Fibroblast of skin of right biceps (primary cell): ENCODE measurements at places on chromosomes 3 and 15.
A peak's percentile ranks its signal among the peaks of the same experiment; 100 is the strongest.

- no peak for DNase-seq
Measured at GRCh38 chr15:70309716-70310115, 212.0 kb upstream of the TLE3 start.

GRCh38 chr3:188830893-188831292, 340.9 kb upstream of the TPRG1 start:
- DNase-seq = peak; percentile 24

GRCh38 chr3:34178415-34178814, 380.0 kb downstream of the PDCD6IP start:
- peak; percentile 96 for DNase-seq

GRCh38 chr3:159860269-159861116, 128.1 kb upstream of the IL12A start:
- no peak for DNase-seq

DNA sequence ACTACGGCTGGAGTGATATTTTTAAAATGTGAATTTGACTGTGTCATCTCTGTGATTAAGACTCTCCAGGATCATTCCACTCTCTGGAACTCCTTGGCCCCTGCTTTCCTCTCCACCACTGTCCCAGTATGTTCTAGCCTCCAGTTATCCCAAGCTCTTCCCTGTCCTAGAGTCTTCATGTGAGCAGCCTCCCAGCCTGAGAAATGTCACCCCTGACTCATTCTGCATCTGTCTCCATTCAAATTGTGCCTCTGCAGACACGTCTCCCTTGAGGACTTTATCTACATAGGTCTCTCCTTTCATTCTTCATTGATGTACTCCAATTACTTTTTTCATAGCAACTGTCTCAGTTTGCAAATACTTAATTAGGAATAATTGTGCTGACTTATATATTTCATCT, 317.7 kb upstream of the ADAMTS9 start:
- peak; percentile 86 for DNase-seq

GRCh38 chr15:61227269-61227949, 1.7 kb downstream of the RORA start:
- peak; percentile 88 for DNase-seq

DNA sequence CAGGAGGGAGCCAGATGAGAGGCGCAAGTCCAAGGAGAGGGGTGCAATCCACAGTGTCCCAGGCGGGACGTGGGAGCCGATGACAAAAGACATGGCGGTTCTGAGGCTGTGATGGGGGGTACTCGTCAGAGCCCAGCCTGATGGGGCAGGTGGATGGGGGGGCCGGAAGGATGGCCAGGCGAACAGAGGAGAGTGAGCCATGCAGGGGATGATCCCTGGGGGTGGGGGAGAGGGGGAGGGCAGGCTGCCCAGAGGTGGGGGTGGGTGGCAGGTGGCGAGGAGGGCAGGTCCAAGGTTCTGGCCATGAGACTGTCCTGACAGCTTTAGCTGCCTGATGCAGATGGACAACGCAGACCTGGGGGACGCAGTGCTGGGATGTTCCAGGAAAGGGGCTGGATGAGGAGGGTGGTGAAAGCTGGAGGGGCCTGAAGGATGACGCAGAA, 8.9 kb upstream of the CSPG4 start:
- DNase-seq = no peak

- peak; percentile 68 for DNase-seq
Measured at GRCh38 chr3:190038050-190038933, 82.4 kb downstream of the P3H2 start.

DNA sequence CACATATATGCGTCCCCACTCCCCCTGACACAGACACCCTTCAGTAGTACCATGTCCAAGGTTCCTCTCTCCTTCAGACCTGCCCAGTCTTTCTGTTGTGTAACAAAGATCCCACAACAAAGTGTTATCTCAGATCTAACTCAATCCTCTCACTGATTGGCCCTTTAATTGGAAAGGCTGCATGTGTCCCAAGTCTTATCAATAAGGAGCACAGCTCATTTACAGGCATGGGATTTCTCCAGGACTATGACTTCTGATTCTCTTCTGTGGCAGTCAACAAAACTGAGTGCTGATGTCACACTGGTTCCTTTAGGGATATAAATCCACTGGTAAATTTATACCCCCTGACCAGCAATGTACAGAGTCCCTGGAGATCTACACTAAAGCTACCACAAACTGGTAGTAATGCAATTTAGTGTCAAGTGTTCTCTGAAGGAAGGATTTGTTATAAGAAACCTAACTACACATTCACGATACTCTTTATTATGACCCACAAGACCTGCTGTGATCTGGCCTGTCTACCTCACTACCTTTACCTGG, 28.1 kb downstream of the CLK3 start:
- no peak for DNase-seq

GRCh38 chr3:85571835-85572234, 613.0 kb downstream of the CADM2 start:
- peak; percentile 5 for DNase-seq

GRCh38 chr15:84797212-84797611, 19.9 kb upstream of the ALPK3 start:
- DNase-seq = peak; percentile 25

DNA sequence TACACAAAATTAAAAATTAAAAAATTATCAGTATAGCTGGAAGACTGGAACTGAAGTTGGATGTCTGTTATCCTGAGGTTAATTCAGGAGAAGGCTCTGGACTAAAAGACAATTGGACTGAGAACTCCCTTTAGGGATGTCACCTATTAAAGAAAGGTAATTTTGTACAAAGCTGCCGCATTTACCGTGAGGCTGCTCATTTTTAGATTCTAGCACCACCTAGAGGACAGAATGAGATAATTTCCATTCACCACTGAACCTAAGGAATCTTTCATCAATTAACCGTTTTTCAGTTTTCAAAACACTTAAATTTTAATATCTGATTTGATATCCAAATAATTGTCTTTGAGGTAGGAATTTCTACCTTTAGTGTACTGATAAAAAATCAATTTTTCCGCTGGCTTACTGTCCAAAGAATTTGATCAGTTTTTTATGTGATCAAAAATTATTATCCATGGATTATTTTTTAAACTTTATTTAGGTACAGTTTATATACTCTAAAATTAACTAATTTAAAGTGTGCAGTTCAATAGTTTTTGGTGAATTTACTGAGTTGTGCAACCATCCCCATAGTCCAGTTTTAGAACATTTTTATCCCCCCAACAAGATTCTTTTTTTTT, 106.7 kb upstream of the TNIK start:
- DNase-seq = peak; percentile 41

- peak; percentile 65 for DNase-seq
Measured at GRCh38 chr3:172675441-172676193, 35.2 kb downstream of the NCEH1 start.

GRCh38 chr3:10348404-10348721, 27.5 kb upstream of the SEC13 start:
- no peak for DNase-seq

- peak; percentile 47 for DNase-seq
Measured at GRCh38 chr3:61875046-61875844, 313.9 kb downstream of the PTPRG start.

GRCh38 chr3:72270072-72270681, 485.2 kb upstream of the PROK2 start:
- DNase-seq = peak; percentile 97

- DNase-seq = peak; percentile 79
Measured at GRCh38 chr3:177451301-177451750, 254.0 kb upstream of the TBL1XR1 start.

GRCh38 chr3:165464736-165465135, 268.6 kb upstream of the SLITRK3 start:
- peak; percentile 92 for DNase-seq

DNA sequence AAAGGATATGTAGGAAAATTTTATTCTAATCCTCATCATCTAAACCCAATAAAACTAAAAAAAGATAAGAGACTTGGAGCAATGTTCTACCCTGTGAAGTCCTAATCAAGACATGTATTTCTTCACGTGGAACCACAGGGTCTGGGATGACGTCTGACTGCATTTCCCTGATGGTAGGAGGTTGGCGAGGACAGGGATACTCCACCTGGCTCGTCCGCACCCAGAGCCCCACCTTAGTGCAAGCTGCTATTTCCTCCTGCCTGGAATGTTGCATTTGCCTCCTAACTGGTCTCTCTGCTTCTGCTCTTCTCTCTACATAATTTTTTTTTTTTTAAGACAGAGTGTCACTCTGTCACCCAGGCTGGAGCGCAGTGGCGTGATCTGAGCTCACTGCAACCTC, 57.7 kb upstream of the RASGRP1 start:
- no peak for DNase-seq

GRCh38 chr3:51712963-51713362, 6.1 kb downstream of the GRM2 start:
- DNase-seq = no peak

DNA sequence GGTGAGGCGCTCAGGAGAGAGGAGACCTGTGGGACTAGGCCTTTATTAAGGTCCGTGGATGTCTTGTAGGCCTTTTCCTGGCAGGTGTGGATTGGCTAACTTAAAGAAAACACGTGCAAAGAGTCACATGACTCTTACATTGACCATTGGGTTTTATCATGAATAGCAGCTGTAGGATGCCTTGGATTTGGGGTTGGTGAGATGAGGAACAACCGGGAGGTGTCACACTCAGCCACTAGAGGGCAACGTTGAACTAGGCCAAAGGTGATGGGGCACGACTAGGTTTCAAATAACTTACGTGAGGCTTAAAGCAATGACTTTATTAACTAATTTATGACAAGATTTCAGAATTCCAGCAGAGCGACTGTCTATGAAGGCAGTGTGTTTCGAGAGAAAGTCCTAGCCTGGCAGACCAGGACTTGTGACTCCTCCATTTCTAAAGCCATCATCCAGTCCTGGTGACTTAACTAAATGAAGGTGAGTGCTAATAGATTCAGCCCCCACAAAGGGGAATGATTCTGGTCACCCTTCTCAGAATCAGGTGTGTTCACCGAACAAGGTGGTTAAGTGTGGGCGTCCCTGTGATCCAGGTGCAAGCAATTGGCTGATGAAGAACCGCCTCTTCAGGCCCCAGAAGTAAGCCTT, 345.6 kb downstream of the MCTP2 start:
- peak; percentile 4 for DNase-seq

DNA sequence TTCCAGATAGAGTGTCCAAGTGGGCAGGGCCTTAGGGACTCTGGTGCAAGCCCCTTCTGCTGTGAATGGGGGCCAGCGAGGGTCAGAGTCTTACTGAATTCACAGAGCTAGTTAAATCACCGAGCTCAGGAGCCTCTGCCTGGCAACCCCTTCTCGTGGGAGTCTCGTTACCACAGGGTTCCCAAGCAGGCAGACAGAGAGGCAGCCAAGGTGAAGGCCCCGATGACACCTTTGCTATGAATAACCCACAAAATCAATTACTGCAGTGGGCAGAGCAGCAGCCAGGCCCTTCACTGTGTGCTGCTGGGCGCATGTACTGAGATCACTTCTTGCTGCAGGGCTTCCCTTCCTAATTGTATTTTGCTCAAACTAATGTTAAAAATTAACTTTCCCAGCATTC, 56.9 kb downstream of the SPSB4 start:
- DNase-seq = no peak

GRCh38 chr3:174958671-174959328, 99.7 kb downstream of the NAALADL2 start:
- peak; percentile 12 for DNase-seq

DNA sequence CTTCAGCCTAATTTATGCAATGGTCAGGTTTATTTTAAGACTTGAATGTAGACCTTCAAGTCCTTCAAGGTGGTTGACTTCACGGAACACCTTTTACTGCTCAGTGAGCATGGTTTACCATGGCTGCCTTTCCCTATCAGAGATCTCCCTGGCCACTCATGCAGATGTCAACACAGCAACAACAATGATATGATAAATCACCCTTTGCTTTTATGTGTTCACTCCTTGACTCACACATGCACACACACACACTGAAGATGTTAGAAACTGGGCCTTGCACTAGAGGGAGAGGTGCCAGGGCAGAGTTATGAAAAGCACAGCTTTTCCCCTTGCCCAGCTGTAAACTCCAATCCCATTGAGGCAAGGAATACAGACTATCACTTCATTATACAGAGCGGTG, 134.4 kb downstream of the WNT5A start:
- no peak for DNase-seq

DNA sequence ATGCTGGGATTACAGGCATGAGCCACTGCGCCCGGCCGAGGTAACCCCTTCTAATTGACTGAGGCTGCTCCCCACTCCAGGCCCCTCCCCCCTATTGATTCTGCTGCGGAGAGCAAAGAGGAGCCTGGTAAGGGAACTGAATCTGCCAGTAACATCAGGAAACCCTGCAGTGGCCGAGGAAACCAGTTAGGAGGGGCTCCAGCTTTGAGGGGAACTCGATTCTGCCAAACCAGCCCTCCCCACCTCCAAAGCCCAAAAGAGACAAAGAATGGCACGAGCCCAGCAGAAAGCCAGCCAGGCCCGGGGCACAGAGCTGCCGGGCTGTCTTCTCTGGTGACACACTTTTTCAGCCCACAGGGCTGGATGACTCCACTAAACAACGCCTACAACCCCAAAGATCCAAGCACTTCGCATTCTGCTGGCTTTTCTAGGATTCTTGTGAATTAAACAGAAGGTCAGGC, 15.0 kb upstream of the ACAD9 start:
- no peak for DNase-seq

GRCh38 chr3:58798312-58798711, 131.7 kb upstream of the FAM3D start:
- no peak for DNase-seq

DNA sequence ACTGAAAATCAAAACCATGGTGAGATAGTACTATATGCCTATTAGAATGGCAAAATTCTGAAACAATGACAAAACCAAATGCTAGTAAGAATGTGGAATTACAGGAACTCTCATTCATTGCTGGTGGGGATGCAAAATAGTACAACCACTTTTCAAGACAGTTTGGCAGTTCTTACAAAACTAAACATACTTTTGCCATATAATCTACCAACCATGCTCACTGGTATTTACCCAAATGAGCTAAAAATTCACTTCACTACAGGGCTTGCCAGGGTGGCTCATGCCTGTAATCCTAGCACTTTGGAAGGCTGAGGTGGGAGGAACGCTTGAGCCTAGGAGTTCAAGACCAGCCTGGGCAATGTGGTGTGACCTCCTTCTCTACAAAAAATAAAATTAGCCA, 40.0 kb downstream of the MYO9A start:
- DNase-seq = no peak

DNA sequence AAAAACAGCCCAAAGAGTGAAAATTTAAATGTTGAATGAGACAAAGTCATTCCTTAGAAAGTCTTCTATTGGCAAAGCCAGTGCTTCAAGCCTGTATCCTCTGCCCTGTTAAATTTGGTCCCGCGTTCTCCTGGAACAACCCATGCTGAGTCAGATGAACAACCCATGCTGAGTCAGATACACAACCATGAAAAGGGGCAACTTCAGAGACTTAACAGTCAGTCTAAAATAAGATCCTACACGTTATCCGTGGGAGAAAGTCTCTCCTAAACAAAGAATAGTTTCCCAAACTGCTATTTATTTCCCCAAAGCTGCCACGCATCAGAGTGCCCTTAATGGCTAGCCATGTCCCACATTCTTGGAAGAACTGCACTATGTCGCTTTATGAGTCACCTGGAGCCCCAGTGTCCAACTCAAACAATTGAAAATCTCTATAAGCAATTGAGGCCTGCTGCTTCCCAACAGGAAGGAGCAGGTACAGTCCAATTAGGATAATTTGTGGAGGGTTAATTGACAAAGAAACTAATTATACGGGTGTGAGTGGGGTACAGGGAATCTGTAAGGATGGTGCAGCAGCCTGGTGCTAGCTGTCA, 66.1 kb downstream of the WHAMM start:
- peak; percentile 77 for DNase-seq
